Stimulated activated CD4-positive, alpha-beta T cell treated with anti-CD3 and anti-CD28 coated beads, Interleukin-1b, Interleukin-23, amount 100 ng/mL, for 24 hours (primary cell): ENCODE measurements at places on chromosomes 3 and 15.

DNA sequence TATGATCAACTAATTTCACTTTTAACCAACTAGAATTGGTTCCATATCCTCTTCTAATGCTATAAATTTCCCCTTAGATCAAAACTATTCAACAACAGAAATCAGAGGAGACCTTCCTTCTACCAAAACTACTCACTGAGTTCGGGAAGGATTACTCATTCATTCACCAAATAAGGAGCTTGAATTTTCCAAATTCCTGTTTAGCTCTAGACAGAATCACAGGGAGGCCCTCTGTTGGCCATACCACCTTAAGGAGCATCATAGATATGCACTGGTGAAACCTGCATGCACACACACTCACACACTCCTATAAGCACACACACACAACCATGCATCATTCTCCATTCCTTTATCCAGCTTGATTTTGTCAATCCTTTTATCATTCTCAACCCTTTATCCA lies 49.0 kb downstream of the SUCLG2 start:
- DNase-seq = no peak

DNA sequence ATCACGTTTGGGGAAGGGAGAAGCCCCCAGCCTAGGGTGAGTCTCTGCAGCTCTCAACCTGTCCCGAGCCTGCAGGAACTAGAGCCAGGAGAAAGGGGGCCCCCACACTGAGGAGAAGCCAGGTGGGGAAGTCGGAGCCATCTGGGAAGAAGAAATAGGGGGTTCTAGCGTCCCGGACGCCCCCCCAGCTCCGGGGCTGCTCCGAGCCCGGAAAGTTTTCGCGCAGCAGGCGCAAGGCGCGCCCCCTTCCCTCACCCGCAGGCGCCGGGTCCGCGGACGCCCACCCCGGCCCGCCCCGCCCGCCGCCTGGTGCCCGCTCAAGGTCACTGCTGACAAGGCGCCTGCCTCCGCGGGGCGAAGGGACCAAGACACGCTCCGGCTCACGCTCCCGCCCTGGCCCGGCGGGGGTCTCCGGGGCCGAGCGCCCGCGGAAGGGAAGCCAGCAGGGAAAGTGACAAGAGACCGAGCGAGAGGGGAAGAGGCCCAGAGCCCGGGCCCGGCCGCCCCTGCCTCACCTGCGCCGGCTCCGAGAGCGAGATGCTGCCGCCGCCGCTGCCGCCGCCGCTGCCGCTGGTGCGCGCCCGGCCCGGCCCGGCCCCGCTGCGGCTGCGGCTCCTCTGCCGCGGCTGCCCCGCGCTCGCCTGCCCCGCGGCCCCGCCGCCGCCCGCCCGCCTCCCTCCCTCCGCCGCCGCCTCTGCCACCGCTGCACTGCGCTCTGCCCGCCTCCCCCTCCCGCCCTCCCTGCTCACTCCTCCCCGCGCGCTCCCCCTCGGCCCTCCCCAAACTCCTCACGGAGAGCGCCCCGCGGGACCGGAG lies 108.4 kb upstream of the SLC6A11 start:
- no peak for DNase-seq

DNA sequence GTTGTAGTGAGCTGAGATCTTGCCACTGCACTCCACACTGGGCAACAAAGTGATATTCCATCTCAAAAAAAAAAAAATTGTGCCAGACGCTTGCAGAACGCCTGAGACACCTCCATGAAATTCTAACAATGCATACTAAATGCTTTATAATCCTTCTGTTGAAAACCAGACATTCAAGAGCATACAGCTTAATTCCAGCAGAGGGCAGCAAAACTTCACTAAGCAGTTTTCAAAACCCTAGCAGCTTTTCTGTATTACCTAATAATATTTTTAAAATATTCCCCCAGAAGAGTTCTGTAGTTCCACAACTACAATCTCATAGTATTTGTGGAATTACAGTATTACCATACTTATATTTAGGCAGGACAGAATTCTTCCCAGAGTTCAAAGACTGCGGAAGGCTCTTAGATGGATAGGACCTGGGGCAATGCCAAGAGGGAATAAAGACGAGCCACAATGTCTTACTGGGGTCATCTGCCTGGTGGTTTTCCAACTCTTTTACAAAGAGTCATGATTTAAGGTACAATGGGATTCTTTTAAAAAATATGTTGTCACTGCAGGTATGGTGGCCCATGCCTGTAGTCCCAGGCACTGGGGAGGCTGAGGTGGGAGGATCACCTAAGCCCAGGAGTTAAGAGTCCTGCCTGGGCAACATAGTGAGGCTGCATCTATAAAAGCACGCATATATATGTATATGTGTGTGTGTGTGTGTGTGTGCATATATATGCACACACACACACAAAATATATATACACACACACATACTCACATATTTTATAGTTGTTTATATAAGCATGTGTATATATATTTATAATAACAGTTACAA lies 19.6 kb upstream of the TASOR start:
- DNase-seq = no peak

- no peak for DNase-seq
Measured at GRCh38 chr3:88810455-88810854, 297.0 kb upstream of the EPHA3 start.

DNA sequence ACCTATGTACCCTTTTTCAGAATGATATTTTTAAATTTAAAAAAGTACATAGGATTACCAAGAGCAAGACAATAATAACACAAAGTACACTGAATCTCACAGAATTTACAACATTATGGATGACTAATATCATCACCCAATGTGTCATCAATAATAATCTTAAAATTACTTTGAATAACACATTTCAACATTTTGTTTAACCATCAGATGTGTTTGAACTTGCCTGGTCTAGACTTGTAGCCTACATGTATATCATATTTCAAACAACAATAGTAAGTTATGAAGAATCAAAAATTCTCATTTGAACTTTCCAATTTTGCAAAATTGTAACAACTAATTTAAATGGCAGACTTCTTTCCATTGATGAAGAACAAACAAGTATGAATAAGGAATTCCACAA lies 15.1 kb downstream of the LRRC3B start:
- DNase-seq = no peak

DNA sequence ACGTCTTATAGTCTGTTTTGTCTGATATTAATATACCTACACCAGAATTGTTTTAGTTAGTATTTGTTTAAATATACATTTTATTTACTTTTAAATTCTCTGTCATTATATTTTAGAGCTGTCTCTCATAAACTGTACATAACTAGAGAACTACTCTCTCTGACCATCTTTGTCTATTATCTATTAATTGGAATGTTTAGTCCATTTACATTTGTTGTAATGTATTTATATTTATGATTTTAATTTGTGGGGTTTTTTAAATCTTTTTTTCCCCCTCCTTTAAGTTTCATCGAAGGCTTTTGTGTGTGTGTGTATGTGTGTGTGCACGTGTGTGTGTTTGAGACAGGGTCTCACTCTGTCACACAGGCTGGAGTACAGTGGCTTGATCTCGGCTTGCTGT lies 47.1 kb downstream of the ITPR1 start:
- no peak for DNase-seq

DNA sequence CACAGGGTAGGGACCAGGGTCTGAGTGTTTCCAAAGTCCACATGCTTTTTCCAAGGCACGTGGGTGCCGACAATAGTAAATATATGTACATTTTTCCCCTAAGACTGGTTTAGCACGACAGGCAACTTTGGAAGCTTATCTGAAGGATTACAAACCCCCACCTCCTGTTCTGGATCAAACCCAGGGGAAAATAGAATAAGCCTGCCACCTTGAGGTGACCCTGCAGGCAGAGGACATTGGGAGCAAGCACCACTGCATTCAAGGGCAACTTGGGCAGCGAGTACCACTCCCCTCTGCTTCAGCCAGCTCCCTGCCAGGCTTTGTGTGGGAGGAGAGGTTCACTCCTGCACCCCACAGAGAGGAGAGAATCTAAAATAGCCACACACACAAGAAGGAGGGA lies 44.8 kb downstream of the KBTBD12 start:
- no peak for DNase-seq

GRCh38 chr3:194091141-194091540 lies 44.8 kb upstream of the HES1 start:
- DNase-seq = no peak

DNA sequence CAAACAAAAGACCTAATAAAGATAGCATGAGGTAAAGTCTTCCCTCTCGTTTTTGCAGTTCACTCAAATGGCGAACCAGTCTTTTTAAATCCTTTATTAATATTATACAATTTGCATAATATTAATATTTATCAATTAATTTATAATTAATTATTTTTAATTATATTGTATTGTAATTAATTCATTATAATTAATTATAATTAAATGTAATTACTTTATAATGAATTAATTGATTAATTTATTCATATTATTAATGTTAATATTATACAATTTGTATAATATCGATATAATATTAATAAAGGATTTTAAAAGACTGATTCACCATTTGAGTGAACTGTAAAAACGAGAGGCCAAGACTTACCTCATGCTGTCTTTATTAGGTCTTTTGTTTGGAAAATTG lies 1045.4 kb upstream of the CADM2 start:
- DNase-seq = no peak

GRCh38 chr15:62275831-62276230 lies 110.7 kb upstream of the C2CD4B start:
- DNase-seq = no peak

- no peak for DNase-seq
Measured at GRCh38 chr15:73915082-73915481, 11.2 kb upstream of the LOXL1 start.

- no peak for DNase-seq
Measured at GRCh38 chr15:31150732-31151231, 49.3 kb upstream of the TRPM1 start.

DNA sequence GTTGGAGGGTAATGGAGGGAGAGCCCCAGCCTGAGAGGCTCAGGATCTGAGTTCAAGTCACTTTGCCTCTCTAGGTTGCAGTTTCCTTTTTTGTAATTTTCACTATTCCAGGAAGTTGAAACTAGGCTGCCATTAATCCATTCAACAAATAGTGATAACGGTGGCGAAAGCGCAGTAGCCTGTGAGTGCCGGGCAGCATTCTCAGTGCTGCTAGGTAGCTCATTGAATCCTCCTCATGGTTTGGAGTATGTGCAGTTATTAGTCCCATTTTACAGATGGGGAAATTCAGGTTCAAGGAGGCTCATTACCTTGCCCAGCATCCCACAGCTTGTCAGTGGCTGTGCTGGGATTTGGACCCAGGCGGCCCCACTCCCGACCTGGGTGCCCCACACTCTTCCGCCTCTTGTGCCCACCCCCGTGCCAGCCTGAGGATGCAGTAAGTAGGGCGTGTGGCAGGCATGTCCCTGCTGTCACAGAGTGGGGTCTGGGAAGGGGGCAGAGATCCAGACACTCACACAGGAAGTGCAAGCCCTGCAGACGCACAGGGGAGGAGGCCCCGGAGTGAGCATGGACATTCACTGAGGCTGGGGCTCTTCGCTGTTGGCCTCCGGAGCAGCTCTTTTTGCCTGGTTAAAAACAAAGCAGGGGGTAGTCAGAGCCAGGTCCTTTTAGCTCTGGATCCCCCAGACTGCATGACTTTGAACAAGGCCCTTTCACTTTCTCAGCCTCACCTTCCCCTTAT lies 58.8 kb downstream of the SLC6A6 start:
- DNase-seq = no peak

- no peak for DNase-seq
Measured at GRCh38 chr15:63870487-63871209, 36.9 kb upstream of the HERC1 start.
